Chondrocyte (in vitro differentiated cells): ENCODE measurements at places on chromosomes 6 and 20. TPM values are rescaled to one million over a fixed set of nuclear protein-coding genes. Genes with fewer than 3 reads are reported as not detected.
A peak's percentile ranks its signal among the peaks of the same experiment; 100 is the strongest.

DNA sequence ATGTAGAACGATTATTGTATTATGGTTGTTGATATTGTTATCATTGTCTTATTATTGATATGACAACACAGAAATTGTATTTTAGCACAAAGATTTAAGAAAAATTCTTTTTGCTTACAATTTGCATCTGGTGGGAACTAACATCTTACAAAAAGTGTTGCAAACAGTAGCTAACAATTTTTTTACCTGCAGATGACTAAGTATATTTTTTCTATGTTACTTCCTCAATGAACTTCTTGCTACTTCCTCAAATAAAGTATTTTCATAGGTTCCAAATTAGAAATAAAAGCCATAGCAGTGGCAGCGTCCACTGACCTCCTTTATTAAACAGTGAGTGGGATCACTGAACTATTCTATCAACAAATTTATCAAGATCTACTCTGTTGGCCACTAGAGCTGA lies 847.0 kb downstream of the PHF3 start:
- no peak for DNase-seq

- DNase-seq: no peak
Measured at GRCh38 chr6:7073821-7074525, 33.8 kb upstream of the RREB1 start.

- no peak for DNase-seq
Measured at GRCh38 chr6:111427341-111428116, 55.5 kb downstream of the REV3L start.

The HINT3 gene
- 15.7 to 19.7 TPM (median 19.3 TPM) in 3 replicates for total RNA-seq

DNA sequence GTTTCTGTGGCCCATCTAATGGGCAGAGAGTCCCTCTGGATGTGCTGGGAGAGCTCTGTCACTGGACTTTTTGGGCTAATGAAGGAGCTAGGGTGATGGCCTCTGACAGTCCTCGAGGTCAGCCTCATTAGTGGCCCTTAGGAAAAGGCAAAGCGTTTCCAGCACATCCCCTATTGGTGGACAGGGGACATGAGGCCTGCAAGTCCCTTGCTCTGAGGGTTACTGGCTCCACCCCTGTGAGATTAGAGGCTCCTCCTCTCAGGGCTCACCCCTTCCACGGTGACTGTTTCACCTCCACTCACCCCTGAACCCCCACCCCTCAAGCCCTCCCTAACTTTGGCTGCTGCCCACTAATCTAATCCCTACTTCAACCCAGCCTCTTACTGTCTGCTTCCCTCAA lies 12.8 kb upstream of the FANCE start:
- DNase-seq: no peak

DNA sequence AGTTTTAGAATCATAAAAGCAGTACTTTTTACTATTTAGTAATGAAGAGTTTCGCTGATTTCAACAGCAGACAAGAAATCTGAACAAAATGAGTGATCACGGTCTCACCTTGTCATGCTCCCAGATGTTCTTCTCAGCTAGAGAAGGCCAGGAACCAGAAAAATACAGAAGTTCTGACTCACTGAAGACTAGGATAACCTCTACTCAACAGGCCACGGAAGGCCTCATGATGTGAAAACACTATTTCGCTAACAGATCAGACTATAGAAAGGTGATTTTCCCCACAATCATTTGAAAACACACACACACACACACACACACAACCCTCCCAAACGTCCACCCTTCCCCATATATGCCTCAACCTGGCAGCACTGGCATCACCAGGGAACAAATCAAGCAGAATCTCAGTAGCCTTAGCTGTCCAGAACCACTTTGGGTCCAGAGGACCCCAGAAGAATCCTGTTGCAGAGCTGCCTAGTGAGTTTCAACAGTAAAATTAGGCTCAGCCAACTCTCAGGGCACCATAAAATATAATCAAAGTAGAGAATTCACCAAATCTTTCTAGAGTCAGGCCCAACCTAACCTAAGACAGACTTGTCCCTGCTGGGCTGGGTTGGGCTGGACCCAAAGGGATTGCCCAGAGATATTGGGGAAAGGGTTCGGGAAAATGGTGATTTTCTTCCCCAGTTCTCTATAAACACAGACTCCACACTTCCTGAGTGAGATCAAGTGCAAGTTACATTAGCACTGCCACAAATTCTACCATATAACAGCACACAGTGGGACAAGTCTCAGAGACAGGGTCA lies 7.9 kb downstream of the EXOC2 start:
- no peak for DNase-seq

GRCh38 chr6:121499666-121500065 lies 64.2 kb downstream of the GJA1 start:
- no peak for DNase-seq

GRCh38 chr6:156839591-156840001 lies 62.4 kb downstream of the ARID1B start:
- no peak for DNase-seq

DNA sequence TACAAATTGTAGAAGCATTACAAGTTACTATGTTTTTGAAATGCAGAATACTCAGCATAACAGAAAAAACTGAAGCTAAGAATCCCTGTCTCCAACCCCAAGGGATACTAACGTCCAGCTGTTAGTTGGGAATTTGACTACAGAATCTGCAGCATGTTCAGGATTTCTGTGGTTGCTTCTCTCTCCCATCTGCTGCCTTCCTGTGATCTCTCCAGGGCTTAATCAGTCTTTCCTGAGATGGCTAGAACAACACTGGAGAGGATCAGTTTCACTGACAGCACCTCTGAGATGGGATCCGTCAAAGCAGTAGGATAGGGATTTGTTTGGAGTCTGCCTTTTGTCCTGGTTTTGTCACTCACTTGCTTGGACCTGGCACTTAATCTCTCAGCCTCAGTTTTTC lies 73.3 kb upstream of the NUP153 start:
- DNase-seq: no peak

The ALDH5A1 gene
- 7.2 to 7.4 TPM (median 7.4 TPM) in 3 replicates for total RNA-seq

DNA sequence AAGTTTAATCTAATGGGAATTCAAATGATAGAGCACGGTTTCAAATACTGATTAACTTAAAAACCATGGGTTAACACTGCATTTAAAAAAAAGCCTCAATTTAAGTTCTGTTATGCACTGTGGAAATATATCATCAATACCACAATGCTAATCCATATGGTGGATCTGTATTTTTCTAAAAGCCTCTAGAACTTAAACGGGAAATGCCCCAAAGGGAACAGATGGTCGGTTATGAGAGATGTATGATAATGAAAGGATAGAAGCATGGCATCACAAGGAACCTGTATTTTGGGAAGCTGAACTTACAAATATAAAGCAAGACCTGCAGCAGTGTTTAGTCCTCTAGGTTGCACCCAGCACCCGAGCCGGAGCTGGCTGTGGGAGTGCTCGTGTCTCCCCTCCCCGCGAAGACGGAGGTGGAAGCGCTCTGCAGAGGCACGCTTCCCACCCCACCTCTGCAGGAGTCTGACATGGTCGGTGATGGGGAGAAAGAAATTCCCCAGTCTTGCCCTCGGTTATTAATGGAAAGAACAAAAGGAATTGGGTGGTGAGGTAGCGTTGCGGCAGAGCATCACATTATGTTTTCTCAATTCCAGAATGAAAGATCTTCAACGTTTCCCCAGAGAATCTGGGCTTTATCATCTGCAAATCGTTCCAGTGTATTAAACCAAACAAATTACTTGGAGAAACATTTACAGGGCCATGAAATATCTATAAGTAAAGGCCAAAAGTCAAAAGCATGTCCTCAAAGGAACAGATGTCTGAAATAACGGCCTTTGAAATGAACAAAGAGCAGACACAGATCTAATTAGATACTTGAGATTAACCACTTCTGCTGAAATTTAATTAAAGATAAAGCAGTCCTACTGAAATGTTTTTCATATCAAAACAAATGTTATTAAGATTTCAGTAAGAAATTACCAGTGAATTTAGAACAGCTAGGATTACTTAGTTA lies 103.1 kb upstream of the POPDC3 start:
- DNase-seq: no peak

- DNase-seq: no peak
Measured at GRCh38 chr20:39699166-39699725, 737.1 kb downstream of the DHX35 start.

The CST7 gene
- total RNA-seq: not detected in 3 replicates

The SLC17A2 gene
- total RNA-seq: not detected in 3 replicates

The GNAS-AS1 gene
- 1.1 to 2.7 TPM (median 1.7 TPM) in 3 replicates for total RNA-seq

The MTFR2 gene
- 0.85 to 1.7 TPM (median 1.0 TPM) in 3 replicates for total RNA-seq

The HLA-B gene
- total RNA-seq: 149 to 216 TPM (median 206 TPM) in 3 replicates

DNA sequence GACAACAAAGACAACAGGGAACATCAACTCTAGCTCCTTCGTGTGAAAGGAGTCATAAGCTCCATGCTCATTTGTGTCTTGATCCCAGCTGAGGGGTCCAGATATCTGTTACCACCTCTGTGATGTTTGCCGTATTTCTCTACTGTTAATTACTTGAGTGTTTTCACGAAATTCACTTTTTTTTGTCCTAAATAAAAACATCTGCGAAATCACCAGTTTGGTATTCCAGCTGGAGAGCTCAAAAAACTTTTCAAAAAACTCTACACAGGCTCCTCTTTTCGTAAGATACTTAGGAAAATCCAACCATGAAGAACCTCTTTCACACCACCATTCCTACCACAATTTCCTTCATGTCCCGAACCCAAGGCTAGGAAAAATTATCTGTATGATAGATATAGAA lies 25.3 kb downstream of the TRAF3IP2 start:
- no peak for DNase-seq

The ADAM33 gene
- 4.1 to 13.1 TPM (median 12.2 TPM) in 3 replicates for total RNA-seq

DNA sequence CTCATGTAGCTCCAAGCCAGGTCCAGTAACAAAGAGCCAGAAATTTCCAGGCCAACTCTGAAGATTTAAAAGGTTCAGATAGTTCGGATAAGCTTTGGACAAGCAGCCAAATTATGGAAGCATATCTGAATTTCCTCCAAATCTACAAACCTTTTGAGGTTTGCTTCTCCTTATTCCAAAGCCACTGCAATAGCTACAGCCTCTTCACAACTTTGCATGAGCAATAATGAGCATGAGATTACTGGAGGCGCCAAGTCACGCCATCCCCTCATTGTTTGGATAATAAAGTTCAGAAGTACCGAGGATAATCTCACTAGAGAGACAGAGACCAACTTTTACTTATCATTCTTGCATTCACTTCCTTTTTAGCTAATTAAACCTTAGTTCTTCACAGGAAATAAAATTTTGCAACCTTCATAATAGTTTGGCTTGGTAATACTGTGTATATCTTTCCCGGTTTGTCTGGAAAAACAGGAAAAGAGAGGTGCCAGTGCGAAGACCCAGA lies 329.6 kb upstream of the RSPO3 start:
- no peak for DNase-seq

GRCh38 chr6:144785056-144785455 lies 499.9 kb downstream of the UTRN start:
- no peak for DNase-seq

DNA sequence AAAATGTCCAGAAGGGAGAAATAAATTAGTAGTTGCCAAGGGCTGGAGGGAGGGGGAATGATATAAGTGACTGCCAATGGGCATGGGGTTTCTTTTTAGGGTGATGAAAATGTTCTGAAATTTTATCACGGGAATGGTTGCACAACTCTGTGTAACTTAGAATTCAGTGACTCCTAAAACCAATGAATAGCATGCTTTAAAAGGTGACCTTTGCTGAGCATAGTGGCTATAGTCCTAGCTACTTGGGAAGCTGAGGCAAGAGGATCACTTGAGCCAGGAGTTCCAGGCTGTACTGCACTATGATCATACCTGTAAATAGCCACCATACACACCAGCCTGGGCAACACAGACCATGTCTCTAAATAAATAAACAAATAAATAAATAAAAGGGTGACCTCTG lies 109.0 kb downstream of the ATG5 start:
- DNase-seq: no peak

The TNXB gene
- 1.9 to 2.9 TPM (median 2.3 TPM) in 3 replicates for total RNA-seq

The PROKR2 gene
- total RNA-seq: not detected in 3 replicates

GRCh38 chr6:159043251-159043650 lies 1.5 kb downstream of the TAGAP start:
- no peak for DNase-seq

DNA sequence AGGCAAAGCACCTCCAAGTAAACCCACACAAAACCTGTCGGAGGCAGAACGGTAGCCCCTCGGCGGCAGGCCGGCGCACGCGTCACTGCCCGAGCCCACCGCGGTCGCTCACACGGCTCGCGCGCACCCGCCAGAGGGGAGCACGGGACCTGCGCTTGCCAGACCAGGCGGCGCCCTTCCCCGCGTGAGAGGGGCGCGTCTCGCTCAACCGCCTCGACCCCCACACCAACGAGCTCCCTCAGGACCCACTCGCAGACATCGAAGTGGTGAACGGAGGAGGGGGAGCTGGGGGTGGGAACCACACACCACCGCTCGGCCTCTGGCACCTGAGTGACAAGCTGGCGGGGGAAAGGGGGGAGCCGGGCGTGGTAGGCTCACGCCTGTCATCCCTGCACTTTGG lies 1513.4 kb upstream of the DEFB115 start:
- peak; percentile 73 for DNase-seq

The CST4 gene
- not detected in 3 replicates for total RNA-seq

DNA sequence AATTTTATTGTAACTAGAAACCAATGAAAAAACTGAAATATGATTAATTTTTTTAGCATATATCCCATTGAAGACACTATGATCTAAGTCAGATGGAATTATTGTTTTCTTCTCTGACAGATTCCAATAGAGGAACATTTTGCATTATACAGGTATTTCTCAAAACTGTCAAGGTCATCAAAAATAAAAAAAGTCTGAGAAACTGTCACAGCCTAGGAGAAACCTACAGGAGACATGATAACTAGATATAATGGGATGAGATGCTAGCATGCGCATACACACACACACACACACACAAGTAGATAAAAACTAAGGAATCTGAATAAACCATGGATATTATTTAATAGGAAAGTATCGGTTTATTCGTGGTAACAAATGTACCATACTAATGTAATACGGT lies 161.9 kb upstream of the HCRTR2 start:
- DNase-seq: no peak

DNA sequence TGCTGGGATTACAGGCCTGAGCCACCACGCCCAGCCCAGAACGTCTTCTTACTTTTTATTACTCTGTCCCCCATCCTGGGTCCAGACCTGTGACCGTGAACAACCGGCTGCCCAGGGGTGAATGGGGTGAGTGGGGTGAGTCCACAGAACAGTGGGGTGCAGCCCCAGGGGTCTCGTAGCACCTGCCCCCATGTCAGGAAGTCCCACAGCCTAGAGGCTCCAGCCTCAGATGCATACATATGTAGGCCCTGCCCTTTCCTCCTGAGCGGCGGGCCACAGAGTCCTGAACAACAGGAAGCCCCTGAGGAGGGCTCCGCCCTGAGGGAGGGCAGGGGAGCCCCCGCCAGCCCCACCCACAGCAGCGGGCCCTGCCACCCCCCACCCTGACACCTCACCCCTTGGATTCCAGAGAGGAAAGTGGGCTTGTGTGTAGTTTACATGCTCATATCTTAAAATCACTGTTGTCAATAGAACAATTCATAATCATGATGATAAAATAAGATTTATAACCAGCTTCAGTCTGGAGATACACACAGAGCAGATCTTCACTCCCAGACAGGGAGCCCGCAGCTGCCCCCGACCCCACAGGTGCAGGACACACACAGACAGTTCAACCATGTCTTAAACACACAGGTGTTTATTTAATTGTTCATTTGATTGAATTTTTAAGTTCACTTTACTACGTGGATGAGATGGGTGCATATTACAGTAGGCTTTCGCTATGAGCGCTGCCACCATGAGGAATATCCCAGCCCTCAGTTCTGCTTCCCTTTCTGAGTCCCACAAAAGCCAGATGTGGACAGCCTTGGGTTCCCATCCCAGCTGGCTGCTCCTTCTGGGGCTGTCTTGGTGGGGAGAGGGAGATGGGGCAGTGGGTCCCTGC lies 12.4 kb upstream of the GMEB2 start:
- no peak for DNase-seq

The GPLD1 gene
- total RNA-seq: 4.2 to 4.4 TPM (median 4.2 TPM) in 3 replicates
